Mammary epithelial cell (primary cell): ENCODE measurements at places on chromosomes 13 and 19. TPM values are rescaled to one million over a fixed set of nuclear protein-coding genes. Genes with fewer than 3 reads are reported as not detected.

C19orf18 gene
- 0.50 TPM for total RNA-seq

MAP2K2 gene
- total RNA-seq: 163 and 206 TPM in 2 replicates

SPRED3 gene
- 0.83 TPM for total RNA-seq

MYH14 gene
- 4.5 TPM for total RNA-seq

GRCh38 chr13:44748439-44748838 lies 172.3 kb upstream of the TSC22D1 start:
- DNase-seq: no peak

- DNase-seq: no peak
Measured at GRCh38 chr13:50636007-50636704, 207.3 kb downstream of the DLEU7 start.

GRCh38 chr19:3145909-3146676 lies 10.3 kb downstream of the GNA15 start:
- DNase-seq: no peak

- DNase-seq: no peak
Measured at GRCh38 chr19:35077411-35078223, 36.1 kb downstream of the HPN start.

DNA sequence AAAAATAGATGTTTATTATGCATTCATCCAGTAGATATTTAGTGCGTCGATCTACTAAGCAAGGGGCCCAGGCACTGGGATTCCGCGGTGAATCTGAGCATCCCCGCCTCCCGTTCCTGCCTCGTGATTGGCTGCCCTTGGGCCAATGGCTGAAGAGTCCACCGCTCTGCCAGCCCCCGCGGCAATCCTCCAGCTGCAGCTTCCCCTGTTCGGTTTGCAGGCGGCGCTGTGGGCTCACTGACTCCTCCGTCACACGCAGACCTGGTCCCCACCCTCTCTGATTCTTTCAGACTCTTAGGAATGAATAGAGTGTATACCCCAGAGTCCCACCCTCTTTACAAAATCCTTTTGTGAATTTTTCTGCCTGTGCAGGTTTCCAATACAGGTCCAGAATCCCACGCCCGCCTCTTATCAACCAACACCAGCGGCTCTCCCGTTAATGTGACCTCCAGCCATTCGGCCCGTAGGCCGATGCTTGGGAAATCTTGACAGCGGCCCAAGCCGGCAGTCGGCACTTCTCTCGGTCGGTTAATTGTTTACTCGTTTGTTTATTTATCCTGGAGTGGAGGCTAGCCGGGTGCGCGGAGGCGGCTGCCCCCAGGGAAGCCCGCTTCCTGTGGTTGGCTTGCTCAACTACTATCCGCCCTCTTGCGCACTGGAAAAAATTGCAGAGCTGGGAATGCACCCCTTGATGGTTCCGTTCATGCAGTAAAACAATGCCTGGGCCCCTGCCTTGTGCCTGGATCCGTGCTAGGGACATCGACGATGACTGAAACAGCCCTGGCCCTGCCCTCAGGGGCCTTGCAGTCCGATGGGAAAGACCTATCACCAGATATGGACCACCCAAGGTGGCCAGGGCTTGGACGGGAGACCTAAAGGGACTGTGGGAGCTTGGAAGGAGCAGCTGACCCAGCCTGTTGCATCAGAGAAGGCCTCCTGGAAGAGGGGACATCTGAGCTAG lies 4.5 kb upstream of the ARHGAP35 start:
- peak; percentile 91 for DNase-seq

GRCh38 chr13:36329361-36329760 lies 16.8 kb downstream of the SPART start:
- DNase-seq: no peak

- DNase-seq: no peak
Measured at GRCh38 chr13:102038787-102039186, 363.1 kb downstream of the FGF14 start.

DNA sequence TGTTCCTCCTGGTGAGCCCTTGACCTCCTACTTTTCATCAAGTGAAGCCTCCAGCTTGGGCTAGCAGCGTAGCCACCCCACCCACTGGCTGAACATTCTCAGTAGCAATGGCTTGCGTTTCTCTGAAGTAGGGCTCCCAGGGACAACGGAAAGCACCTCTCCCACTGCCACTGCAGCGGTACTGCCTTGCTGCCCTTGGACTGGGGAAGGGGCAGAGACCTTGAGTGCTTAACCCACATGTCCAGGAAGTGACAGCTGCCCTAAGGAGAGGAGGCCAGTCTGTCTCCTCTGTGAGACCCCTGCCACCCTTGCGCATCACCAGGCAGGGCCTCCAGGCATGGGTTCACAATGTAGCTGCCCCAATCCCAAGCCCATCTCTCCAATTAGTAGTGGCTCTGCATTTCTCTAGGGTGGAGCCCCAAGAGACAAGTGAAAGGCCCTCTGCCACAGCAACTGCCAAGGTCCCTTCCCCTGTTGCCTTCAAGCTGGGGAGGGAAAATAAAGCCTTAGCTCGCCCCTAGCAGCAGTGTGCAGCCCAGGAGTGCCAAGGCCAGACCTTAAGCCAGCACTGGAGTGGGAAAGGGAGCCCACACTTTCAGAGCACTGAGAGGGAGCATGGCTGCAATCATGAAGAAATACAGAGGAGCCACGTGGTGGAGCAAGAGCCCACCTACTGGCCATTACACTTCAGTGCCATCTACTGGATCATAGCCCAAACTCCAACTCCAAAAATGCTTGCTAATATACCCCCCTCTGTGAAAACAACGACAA lies 175.9 kb upstream of the TRPC4 start:
- DNase-seq: peak; percentile 27
